ENCODE measurements at places on chromosomes 13 and 19. TPM values are rescaled to one million over a fixed set of nuclear protein-coding genes. Genes with fewer than 3 reads are reported as not detected.

DNA sequence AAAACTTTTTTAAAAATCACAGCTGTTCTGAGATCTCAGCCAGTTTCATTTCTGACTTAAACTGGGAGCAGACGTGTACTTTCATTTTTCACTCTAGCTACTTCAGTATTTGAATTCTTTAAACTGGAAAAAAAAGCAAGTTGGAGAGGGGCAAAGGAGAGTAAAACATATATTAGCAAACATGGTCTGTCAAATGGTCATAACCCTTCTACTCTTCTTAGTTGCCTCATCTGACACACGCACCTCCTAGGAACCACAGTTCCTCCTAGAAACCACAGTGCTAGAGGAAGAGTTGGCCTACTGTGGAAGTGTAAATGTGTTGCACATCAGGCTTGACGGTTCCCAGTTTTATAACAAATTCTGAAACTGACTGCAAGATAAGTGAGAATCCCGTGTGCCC lies 47.2 kb downstream of the TM9SF2 start:
- no peak for DNase-seq

Gene LRRC25
- total RNA-seq, result 14.4 TPM

Gene JOSD2
- 52.0 TPM for total RNA-seq

GRCh38 chr19:44401139-44402115 lies at the start of gene ZNF285:
Gene ZNF285, minus strand, starts transcription at chr19:44401608. Its CDS starts 4,395 bp downstream, at chr19:44397213.
- peak; percentile 97 for DNase-seq
